ENCODE measurements at places on chromosomes 7 and 10.

DNA sequence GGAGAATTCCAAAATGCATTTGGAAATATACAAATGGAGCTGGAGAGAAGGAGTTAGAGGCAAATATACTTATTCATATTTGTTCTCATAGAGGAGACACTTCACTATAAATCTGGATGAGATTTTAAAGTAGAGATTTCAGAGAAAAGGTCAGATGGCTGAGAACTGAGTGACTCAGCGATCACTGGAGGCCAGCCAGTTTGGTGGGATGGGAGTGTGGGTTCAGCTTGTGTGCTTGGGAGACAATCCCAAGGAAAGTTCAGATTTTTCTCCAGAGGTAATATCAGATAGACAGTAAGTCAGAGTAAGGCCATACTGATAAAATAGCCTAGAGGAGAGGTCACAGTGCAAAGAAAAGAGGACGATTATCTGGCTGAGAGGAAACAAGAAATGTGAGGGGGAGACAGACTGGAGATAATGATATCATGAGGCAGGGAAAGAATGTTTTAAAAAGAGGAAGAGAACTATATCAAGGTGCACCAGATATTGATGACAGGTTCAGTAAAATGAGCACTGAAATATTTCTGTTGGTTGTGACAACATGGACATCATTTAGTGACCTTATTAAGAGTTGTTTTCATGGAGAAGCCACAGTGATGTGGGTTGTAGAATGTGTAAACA lies 67.0 kb downstream of the MDFIC start:
- no peak for DNase-seq

DNA sequence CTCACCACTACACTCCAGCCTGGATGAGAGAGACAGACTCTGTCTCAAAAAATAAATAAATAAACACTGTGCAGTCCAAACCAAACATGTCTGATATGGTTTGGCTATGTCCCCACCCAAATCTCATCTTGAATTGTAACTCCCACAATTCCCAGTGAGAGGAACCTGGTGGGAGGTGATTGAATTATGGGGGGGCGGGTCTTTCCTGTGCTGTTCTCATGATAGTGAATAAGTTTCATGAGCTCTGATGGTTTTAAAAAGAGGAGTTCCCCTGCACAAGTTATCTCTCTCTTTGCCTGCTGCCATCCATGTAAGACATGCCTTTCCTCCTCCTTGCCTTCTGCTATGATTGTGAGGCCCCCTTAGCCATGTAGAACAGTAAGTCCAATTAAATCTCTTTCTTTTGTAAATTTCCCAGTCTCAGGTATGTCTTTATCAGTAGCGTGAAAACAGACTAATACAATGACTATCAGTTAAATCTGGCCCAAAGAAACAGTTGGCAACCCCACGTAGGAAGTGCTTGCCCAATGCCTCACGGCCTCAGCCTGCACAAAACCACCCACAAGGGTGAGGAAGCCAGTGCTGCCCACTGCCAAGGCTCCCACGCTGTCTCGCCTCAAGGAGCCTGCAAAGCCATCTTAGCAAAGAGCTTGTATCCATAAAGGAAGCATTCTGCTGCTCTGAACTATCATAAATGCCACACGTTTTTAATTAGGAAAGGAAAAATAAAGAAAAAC lies 64.7 kb downstream of the PIK3AP1 start:
- DNase-seq, result no peak

DNA sequence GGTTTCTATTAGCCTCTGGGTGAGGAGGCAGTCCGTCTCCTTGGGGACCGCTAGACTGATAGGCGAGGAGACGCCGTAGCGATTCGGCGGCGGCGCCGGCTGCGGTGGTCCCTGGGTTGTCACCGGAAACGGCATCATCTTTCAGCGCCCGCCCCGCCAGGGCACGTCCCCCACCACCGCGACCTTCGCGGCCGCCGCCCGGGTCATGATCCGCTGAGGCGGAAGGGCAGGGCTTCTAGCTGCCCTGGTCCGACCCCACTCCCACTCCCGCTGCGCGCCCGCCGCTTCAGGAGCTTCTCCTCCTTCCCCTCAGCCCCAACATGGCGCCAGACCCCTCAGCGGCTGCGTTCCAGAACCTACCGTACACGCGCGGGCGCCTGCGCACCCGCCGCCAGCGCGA lies at the start of gene PAPOLB:
Gene PAPOLB, minus strand, starts transcription at position 358 of the 400 bp plus-strand sequence. Its CDS starts 220 bp downstream, at position 138.
- DNase-seq, result no peak

- peak; percentile 44 for DNase-seq
Measured at GRCh38 chr10:26725837-26726727, 28.6 kb downstream of the PDSS1 start.

- no peak for DNase-seq
Measured at GRCh38 chr10:27134371-27134770, 19.8 kb downstream of the YME1L1 start.

DNA sequence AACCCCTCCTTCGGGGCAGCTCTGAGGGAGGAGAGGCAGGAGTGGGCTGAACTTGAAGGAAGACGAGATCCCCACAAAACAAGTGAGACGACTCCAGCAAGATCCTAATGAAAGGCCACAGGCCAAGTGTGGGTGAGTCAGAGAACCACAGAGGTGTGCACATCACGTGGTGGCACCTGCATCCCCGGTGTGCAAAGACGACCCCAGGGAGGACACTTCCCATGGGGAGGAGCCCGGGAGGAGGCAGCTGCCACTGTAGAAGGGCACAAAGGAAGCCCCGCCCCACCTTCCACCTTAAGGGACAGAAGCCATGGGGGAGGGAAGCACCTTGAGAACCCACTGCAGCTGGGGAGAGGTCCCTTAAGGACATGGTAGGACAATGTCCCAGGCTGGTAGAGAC lies 45.7 kb downstream of the ESYT2 start:
- DNase-seq, result no peak

DNA sequence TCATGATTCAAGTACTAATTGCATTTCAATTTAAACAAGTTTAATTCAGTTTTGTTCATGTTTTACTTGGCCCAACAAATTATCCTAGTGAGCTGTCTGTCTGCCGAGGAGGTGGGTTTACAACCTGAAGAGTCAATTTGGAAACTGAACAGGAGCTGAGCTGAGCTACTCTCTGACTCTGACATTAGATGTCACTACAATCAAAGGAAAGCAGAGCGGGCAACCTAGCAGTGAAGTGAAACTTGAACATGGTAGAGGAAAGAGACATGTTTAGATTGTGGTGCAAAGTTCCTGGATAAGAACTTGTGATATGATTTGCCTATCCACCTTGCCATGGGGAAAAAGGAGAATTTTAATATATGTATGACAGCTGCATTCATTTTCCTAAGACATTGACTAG lies 9.6 kb upstream of the AGR3 start:
- peak; percentile 43 for DNase-seq

DNA sequence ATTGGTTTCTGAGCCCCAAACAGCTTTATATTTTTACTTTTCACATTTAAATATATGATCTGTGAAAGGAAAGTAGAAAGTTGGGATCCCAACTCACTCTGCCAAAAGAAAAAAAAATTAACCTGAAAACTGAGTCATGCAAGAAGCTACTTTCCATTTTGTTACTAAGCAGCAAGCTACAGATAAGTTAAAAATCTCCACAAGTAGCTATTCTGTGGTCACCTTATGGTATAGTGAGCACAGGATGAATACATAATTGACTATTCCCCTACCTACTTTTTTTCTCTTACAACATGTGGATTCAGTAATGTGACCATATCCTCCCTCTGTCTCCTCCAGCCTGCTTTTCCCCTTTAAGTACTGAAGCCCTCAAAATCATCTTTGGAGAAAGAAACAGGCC lies 30.3 kb upstream of the CREB3L2 start:
- DNase-seq, result no peak

DNA sequence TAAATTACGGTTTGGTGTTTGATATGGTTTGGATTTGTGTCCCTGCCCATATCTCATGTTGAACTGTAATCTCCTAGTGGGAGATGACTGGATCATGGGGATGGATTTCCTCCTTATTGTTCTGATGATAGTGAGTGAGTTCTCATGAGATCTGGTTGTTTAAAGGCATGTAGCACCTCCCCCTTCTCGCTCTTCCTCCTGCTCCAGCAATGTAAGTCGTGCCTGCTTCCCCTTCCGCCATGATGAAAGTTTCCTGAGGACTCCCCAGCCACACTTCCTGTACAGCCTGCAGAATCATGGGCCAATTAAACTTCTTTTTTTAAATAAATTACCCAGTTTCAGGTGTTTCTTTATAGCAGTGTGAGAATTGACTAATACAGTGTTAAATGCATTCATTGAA lies 116.6 kb downstream of the DOCK4 start:
- DNase-seq, result no peak

Measured in activated CD4-positive, alpha-beta T cell treated with anti-CD3 and anti-CD28 coated beads, Interleukin-2, amount 10 ng/mL, durations not matched to agents 7 days and 5 days (primary cell).